ENCODE measurements at places on chromosomes 16 and 17.

- no peak for DNase-seq
Measured at GRCh38 chr17:72307836-72308235, 187.0 kb downstream of the SOX9 start.

DNA sequence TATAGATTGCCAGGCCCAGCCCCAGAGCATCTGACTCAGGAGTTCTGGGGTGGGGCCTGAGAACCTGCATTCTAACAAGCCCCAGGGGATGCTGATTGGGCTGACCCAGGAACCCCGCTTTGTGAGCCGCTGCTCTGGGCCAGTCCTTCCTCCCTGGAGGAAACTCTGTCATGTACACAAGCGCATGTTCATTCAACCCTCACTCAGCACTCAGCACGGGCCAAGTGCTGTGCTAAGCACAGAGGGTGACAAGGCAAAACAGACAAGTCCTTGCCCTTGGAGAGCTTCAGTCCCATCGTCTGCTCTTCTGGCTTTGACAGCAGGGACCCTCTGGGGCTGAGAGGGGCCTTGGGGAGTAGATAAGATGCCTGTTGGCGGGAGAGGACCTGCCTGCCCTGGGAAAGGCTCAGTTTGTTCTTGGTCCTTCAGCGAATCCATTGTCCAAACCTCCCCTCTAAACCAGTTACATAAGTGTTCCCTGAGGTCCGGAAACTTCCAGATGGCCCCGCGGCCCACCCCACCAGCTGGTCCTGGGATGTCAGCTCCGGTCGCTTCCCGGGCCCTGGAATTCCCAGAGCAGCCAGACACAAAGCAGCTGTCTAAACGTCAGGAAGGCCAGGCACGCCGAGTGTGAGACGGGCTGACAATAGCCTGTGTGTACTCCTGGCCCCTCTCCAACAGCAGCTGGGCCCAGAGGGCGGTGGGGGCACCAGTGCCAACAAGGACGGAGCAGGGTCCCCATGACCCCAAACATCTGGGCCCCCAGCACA lies 88.8 kb downstream of the ZDHHC7 start:
- peak; percentile 30 for DNase-seq

GRCh38 chr16:75754141-75754540 lies 27.9 kb upstream of the CPHXL start:
- no peak for DNase-seq

DNA sequence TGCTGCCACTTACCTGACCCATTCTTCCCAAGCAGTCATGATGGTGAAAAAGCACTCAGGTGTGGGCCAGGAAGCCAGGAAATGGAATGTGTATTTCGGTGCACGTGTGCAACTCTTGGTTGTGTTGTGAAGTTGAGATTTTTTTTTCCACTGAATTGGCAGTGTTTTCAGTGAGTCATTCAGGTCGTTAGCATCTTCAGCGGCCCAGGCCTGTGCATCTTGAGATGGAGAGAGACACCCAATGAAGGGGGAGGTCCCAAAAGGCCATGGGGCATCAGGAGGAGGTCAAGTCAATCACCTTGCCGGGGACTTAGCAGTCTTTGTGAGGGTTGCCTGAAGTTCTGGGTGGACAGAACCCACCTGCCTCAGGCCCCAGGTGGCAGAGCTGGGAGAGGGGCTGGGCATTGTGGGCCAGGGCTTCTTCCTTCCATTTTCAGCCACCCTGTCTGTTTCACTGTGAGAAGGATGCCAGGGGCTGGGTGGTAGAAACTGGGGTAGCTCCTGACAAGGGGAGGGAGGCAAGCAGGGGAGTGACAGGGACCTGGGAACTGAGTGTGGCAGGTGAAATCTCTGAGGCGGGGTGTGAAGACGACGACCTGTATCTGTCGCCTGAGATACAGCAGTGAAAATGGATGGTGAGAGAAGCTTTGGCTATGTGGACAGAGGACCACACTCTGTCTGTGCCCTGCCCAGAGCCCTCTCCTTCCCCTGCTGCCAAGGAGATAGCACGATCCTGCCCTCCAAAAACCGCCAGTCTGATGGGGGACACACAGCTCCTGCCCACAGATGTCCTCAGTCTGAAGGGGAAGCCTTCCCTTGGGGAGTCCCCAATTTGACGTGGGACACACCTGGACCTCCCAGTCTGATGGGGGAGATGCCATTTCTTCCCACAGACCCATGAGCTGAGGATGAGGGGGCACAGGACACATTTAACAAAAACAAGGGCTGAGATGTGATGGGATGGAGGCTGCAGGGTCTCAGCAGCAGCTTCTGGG lies 11.9 kb downstream of the TBKBP1 start:
- DNase-seq = no peak

- no peak for DNase-seq
Measured at GRCh38 chr16:82402665-82403218, 224.0 kb upstream of the CDH13 start.

DNA sequence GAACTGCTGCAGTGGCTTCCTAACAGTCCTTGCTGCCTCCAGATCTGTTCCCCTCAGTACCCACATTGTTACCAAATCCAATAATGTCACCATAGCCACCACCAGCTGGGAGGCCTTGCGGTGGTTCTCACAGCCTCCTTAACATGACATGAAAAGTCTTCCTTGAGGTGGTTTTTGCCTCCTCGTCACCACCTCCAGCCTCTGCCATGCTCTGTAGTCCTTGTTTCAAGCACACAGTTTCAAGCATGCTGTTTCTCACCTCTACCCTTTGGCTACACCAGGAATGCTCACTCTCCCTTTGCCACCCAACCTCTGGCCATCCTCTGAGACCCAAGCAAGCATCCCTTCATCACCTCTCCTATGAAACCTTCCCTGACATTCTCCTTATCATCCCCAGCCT lies 47.2 kb downstream of the DNAH9 start:
- no peak for DNase-seq

GRCh38 chr17:21363776-21364642 lies 12.1 kb upstream of the KCNJ12 start:
- DNase-seq = no peak
